ENCODE measurements at places on chromosomes 12 and 14.

DNA sequence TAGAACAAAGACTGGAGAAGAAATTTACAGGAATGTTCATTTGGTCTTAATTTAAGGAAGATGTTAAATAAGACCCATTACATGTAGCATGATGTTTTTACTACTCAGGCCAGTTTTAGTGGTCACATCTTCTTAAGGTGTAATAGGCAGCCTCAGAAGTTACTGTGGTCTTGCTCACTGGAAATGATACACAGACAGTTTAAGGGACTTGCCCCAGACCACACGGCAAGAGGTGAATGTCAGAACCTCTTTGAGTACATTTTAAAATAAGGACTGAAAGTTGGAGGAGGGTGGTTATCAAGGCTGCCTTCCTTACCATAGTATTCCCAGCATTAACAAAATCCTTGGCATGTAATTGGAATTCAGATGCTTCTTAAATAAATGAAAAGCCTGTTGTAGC lies 37.9 kb downstream of the LRRK2 start:
- DNase-seq, result no peak

DNA sequence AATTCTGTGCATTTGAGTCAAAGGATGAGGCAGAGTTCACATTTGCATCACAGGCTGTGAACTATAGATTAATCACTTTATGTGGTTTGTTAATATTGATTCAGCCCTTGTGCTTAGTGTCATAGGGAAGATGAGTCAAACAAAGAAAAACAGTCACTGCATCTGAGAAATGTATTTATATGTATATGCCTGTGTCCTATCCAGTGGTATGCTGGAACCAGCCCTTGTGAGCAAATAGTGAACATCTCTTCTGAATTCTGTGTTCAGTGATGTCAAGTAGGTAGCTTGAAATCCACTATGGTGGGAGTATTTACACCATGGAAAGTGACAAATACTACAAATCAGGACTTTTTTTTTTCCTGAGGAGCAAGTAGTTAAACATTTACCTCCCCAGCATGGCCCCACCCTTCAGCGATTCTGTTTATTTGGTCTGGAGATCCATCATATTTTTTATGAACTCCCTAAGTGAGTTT lies 128.5 kb downstream of the HMGA2 start:
- no peak for DNase-seq

DNA sequence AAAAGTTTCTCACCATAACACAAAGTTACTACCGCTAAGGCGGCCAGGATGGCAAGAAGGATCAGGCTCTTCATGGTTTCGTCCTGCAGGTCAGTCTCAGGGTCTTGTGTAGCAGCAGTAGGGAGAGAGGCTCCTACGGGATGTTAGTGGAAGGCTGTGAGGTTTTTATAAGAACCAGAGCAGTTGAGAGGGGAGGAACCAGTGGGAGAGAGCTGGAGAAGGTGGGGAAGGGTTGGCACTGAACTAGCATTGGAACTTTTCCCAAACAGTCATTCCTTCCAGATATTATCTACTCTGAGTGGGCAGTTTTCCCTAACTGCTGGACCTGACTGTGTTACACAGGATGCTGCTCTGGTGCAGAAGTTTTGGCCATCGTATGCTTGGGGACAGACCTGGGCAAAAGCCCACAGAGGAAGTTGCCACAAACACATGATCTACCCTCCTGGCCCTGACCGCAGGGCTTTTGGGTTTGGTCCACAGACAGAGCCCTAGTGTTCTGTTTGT lies at the start of gene MGP:
TSS of gene MGP (minus strand) at position 137 of the 504 bp plus-strand sequence. CDS start at position 74, 63 bp downstream.
- no peak for DNase-seq

DNA sequence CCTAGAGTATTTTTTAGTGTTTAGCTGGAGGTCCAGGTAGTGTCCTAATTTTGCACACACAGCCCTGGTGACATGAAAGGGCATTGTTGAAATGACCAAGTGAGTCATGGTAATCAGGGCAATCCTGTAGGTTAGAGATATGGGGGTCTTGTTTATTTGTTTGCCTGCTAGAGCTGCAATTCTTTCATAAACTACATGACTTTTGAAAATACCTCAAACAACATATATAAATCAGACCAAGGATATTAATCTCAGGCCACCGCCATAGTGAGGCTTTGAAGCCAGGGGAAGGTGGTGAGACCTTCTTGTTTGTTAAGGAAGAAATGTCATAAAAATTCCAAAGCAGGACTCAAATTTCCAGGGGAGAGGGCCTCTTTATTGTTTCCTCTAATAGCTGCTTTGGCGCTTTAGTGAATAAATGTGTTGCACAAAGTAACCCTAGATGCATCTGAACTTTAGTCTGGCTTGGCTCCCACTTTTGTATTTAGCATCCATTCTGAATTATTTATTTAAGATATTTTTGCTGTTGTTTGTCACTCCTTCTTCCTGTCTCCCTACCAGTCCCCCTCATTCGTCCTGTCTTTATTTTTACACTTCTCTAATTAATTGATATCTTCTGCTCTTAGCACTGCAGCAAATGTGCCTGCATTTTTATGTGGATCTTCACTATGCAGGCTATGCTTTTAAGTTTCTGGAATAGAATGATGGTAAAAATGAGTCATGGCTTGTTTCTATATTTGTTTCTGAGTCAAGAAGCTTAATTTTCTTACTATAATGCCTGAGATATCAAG lies 430.3 kb downstream of the RAD51B start:
- no peak for DNase-seq

DNA sequence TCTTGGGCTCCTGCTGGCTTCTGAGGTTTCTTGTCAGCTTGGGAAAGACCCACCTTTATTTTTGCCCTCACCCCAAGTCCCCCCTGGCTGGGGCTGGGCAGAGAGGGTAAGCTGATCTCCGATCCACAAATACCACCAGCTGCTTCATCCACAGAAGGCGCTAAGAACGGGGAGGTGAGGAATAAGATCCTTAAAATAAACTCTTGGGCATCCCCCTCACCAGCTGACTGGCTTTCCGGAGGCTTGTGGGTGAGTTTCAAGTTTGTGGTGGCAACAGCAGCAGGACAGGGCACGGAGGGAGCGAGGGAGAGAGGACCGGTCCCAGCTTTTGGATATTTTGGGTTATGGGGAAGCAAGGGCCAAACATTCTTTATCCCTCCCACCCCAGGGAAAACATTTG lies 20.8 kb upstream of the HSPB8 start:
- no peak for DNase-seq

DNA sequence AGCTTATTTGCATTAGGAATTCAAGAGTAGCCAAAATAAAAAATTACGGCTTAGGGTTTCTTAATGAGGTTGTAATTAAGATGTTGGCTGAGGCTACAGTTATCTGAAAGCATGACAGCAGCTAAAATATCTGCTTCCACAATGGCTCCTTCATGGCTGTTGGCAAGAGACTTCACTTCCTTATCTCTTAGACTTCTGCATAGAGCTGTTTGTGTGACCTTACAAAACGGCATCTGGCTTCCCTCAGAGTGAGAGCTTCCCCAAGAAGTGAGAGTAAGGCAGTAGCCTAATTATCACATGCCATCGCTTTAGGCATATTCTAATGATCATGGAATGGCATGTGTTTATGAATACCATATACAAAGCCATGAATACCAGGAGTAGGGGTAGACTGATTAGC lies 57.6 kb downstream of the CCDC59 start:
- no peak for DNase-seq

DNA sequence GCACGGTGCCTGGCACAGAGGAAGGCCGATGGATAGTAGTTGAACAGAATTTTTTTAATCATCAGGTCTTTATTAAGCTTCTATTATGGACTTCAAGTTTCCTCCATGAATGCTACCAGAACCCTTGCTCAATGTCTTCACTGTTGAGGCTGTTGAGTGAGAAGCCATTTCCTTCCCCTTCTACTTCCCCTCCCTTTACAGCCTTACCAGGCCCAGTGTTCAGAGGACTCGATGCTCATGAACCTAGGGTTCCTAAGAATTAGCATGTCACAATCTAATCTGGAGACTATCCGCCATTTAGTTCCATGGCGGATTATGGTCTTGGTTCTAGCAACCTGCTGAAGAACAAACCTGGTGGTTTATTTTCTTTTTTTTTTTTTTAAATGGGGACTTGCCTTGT lies 17.7 kb downstream of the ETV6 start:
- DNase-seq, result peak; percentile 71
